ENCODE measurements at places on chromosomes 7 and 10.
A peak's percentile ranks its signal among the peaks of the same experiment; 100 is the strongest.

DNA sequence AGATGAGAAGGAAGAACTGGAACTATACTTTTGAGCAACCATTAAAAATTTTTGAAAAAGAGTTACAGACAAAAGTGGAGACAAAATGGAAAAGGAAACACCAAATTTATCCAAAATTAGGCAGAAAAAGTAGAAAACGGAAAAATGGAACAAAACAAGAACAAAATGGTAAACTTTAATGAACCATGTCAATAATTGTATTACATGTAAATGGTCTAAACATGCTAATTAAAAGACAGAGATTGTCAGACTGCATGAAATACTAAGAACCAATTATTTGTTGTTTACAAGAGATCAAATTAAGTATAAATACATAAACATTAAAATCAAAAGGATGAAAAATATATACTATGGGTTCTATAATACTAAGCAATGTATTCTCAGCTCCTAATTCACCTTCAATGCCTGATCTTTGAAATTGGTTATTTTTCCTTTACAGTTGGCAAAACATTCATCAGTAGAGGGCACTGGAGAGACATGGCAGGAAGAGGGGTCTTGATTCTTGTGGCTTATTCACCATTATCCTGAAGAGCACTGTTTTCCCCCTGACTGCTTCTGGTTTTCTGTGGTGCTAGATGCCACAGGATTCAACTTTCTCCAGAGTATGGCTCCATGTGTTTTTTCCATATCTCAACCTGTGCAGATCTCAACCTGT, 124.9 kb downstream of the ELFN1 start:
- no peak for DNase-seq

DNA sequence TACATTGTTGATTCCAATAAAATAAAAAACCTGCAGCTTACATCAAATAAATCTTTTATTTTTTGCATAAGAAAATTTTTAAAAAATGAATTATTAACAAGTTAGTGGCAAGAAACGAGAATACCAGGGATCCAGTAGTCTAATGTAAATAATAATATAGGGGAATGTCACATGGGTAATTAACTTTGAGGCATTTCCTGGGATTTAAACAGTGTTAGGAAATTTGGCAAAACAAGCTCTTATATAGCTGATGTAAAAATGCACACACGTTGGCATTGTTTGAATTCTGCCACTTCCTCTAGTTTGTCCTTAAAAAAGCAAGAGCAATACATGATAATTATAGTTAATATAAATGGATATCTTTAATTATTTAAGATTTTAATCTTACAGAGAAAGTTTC, 768.6 kb downstream of the CNTNAP2 start:
- DNase-seq: no peak

DNA sequence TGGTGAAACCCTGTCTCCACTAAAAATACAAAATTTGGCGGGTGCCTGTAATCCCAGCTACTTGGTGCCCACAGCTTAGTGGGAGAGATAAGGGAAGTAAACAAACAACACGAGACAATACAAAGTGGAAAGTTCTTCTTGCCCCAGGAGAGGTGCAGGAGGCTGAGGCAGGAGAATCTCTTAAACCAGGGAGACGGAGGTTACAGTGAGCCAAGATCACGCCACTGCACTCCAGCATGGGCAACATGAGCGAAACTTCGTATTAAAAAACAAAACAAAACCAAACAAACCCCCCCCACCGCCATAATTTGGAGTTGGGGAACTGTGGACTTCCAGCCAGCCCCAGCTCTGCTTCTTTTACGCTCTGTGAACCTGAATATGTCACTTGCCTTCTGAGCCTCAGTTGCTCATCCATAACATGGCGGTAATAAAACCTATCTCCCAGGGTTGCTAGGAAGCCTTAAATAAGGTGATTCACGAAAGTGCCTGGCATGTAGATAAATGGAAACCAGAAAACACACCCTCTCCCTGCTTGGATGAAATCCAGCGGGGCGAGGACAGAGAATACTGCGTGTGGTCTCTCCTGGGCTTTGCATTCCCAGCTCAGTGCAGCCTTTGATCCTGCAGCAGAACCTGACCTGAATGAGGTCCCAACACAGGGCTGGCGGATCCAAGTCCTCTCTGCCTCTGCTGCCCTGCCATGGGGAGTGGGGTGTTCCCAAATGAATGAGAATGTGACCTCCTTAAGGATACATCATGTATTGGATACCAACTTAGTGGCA, 10.2 kb downstream of the MLXIPL start:
- no peak for DNase-seq

DNA sequence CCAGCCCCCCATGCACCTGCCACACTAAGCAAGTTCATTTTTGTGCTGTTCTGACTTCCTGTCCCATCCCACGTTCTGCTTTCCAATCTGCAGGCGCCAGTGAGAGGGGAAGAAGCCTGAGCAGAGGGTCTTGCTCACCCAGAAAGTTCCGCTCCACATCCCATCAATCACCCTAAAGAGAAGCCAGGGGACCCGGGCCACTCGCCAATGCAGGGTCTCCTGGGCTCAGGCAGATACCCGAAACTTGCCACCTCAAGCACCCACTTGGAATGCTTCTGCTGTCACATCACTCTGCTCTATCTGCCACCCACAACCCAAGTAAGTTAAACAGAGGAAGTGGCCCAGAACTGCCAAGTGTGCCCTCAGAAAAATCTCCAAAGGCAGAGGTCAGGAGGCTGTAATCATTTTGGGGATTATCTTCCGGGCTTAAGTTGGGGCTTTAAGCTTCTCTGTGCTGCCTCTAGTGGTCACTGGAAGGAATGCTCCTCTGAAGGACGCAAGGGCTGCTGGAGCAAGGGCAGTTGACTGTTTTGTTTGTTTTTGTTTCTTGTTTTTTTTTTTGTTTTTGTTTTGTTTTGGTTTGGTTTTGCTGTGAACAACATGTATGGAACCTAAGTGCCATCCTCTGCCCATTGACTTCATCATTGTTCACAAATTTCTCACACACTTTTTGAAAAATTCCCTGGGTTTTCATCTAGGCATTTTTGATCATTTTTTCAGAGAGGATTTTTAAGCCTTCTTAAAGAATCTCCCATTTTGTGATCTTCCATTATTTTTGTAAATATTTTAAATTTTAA, 25.5 kb downstream of the PRR15 start:
- no peak for DNase-seq

GRCh38 chr7:3063016-3063753, 19.5 kb upstream of the CARD11 start:
- peak; percentile 42 for DNase-seq

All from central memory CD8-positive, alpha-beta T cell (primary cell).